Activated CD8-positive, alpha-beta T cell treated with anti-CD3 and anti-CD28 coated beads for 36 hours (primary cell): ENCODE measurements at places on chromosomes 6 and 20.

DNA sequence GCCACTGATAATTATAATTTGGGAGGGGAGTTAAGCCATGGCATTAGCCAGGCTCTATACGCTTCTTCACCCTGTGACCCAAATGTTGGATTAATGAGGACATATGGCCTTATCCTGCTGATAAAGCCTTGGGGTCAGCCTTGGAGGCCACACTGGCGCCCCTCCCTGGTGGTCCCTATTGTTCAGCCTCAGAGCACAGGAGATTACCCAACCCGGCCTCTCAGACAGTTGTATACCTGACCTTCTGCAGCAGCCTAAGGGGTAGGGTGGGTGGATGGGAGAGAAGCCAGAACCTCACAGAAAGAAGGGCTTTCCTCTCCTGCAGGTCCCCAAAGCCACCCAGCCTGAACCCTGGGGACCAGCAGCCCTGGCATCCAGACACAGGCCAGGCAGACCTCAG, 76.8 kb downstream of the LINC00237 start:
- peaks cover 17% of the 10 kb centered on the region for H3K27me3 ChIP-seq
- no peaks in the 10 kb centered on the region for H3K36me3 ChIP-seq
- H3K4me1 ChIP-seq = no peaks in the 10 kb centered on the region
- H3K27ac ChIP-seq = no peak overlapping the region

- DNase-seq = no peak
- no peak overlapping the region for H3K4me3 ChIP-seq
- H3K27ac ChIP-seq = no peak overlapping the region
- no peaks in the 10 kb centered on the region for H3K4me1 ChIP-seq
Observed at GRCh38 chr6:127131275-127131674, 12.8 kb downstream of the RSPO3 start.

DNA sequence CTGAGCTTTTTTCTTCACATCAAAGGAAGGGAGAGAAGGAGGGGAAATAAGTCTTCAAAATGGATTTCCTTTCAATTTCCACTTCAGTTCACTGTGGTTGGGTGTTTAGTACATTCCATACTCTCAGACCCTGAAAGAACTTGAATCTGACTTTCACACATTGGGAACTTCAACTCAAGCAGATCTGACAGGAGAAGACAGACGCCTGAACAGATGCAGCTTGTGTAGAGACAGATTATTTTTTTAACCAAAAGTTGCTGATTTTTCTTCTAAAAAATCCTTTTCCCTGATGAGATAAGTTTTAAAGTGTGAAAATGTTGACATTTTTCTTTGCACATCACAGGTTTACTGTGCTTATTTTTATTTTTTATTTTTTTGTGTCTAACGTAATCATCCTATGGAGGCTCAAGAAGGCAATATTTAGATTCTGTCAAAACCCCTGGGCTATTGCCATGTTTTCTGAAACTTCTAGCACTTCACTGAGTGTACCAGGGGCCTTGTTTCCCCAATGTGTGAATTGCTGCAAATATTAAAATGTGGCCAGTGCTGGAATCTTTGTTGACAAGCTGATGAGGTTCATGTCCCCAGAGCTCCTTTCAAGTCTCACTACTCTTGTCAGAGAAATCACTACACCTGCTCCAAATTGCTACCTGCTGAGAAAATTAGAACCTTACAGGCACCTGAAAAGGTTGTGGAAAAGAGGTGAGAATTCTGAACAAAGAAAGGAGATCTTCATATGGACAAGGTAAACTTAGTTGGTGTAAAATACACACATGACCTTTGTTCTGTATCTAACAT, 214.8 kb upstream of the BTBD3 start:
- no peak for DNase-seq
- H3K4me1 ChIP-seq = no peaks in the 10 kb centered on the region
- no peaks in the 10 kb centered on the region for H3K27me3 ChIP-seq

DNA sequence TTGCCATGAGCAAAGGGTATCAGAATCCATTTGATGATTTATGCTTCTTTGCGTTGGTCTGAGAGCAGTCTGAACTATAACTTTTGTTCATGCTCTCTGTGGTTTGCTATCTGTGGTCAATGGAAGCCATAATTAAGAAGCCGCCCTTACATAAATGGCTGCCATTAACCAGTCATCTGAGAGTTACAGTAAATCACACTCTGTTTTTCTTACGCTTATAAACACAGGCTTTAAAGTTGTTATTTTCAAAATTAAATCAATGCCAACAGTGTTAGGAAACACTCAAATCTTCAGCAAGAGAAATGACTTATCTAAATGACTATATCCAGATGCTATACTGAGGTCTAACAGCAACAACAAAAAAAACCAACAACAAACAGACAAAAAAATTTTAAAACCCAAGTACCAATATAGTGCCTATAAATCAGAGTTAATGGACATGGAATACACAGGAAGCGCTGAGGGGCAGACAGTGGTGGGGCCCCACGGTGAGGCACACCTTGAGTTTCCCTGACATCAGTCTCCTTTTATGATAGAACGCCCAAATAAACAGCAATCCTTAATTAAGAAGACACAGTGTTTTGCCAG, 108.0 kb upstream of the C6orf118 start:
- no peak overlapping the region for H3K27ac ChIP-seq
- H3K36me3 ChIP-seq = no peaks in the 10 kb centered on the region
- H3K27me3 ChIP-seq = no peaks in the 10 kb centered on the region
- no peaks in the 10 kb centered on the region for H3K4me1 ChIP-seq

DNA sequence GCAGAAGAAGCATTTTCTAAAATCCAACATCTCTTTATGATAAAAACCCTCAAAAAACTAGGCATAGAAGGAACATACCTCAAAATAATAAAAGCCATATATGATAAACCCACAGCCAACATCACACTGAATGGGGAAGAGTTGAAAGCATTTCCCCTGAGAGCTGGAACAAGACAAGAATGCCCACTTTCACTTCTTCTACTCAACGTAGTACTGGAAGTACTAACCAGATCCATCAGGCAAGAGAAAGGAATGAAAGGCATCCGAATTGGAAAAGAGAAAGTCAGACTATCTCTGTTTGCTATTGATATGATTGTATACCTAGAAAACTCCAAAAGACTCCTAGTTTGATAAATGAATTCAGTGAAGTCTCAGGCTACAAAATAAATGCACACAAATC, 7.9 kb upstream of the CDK19 start:
- H3K27me3 ChIP-seq = peaks cover 2% of the 10 kb centered on the region
- no peak overlapping the region for H3K27ac ChIP-seq
- no peaks in the 10 kb centered on the region for H3K36me3 ChIP-seq

- DNase-seq = peak; percentile 41
- H3K27me3 ChIP-seq = no peaks in the 10 kb centered on the region
- peak overlapping the region; percentile 85 for H3K27ac ChIP-seq
- peak overlapping the region; percentile 85 for H3K4me3 ChIP-seq
- H3K4me1 ChIP-seq = peaks cover 66% of the 10 kb centered on the region
- peaks cover 48% of the 10 kb centered on the region for H3K36me3 ChIP-seq
Observed at GRCh38 chr6:44255105-44255808, 2.1 kb downstream of the SLC35B2 start.

- no peak overlapping the region for H3K27ac ChIP-seq
- no peak for DNase-seq
- no peak overlapping the region for H3K4me3 ChIP-seq
- H3K4me1 ChIP-seq = no peaks in the 10 kb centered on the region
- H3K36me3 ChIP-seq = no peaks in the 10 kb centered on the region
Observed at GRCh38 chr6:2434116-2434515, 188.7 kb upstream of the GMDS start.

- H3K4me1 ChIP-seq = no peaks in the 10 kb centered on the region
- no peak overlapping the region for H3K4me3 ChIP-seq
- DNase-seq = no peak
- no peaks in the 10 kb centered on the region for H3K36me3 ChIP-seq
Observed at GRCh38 chr6:104227508-104227907, 632.2 kb downstream of the HACE1 start.

- no peaks in the 10 kb centered on the region for H3K27me3 ChIP-seq
- no peak overlapping the region for H3K4me3 ChIP-seq
- DNase-seq = no peak
- no peak overlapping the region for H3K27ac ChIP-seq
- H3K4me1 ChIP-seq = no peaks in the 10 kb centered on the region
Observed at GRCh38 chr6:43856005-43856765, 86.2 kb downstream of the VEGFA start.

GRCh38 chr6:12891595-12891994, 175.0 kb downstream of the PHACTR1 start:
- H3K4me1 ChIP-seq = no peaks in the 10 kb centered on the region
- DNase-seq = no peak
- H3K27me3 ChIP-seq = peaks cover 2% of the 10 kb centered on the region
- no peak overlapping the region for H3K27ac ChIP-seq
- H3K4me3 ChIP-seq = no peak overlapping the region

DNA sequence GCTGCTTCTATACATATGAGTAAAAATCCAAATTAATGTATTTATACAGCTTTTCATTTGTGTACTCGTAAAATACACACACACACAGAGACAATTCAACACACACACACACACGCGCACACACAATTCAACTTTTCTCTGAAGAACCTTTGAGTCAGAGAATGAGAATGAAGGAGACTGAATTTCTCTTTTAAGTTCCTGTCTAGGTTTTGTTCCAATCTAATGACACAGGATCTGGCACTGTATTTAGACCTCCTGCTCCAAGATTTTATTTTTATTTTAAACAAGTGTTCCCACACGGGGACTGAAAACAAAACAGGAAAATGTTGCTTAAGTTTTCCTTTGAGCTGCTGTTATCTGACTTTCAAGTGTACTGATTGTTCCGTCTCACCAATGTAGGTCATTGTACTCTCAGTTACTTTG, 250.8 kb downstream of the LAMA2 start:
- H3K4me1 ChIP-seq = no peaks in the 10 kb centered on the region
- peaks cover 4% of the 10 kb centered on the region for H3K27me3 ChIP-seq
- DNase-seq = no peak
- H3K36me3 ChIP-seq = no peaks in the 10 kb centered on the region
- H3K27ac ChIP-seq = no peak overlapping the region

DNA sequence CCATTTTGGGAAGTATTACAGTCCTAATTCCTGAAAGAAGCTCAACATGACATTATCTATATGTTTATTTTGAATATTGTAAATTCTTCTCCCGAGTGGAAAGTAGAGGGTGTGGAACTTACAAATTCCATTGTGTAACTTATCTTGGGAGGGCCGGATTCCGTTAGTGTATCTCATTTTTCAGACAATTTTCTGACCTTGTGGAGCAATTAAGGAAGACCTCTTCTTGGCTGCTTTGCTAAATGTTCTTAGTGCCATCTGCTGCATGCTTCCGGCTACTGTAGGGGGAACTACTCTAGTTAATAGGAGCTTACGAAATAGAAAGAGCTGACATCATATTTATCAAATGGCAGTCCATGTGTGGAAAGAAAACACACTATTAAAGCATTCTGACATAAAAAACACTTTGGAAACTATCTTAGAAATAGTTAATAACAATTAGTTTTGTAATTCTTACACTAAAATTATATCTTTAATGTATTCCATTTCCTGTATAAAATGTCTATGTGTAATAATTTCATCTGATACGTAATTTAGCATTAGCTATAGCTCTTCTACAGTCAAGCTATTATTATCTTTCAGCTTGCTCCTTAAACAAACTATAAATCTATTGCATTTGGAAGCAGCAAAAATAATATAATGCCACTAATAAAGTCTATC, 41.5 kb upstream of the KCNQ5 start:
- no peak overlapping the region for H3K27ac ChIP-seq
- peaks cover 2% of the 10 kb centered on the region for H3K4me1 ChIP-seq
- no peak overlapping the region for H3K4me3 ChIP-seq
- H3K27me3 ChIP-seq = peaks cover 5% of the 10 kb centered on the region
- DNase-seq = peak; percentile 27
- no peaks in the 10 kb centered on the region for H3K36me3 ChIP-seq

GRCh38 chr6:1825277-1825676, 215.6 kb downstream of the FOXC1 start:
- H3K27ac ChIP-seq = no peak overlapping the region
- no peak for DNase-seq
- no peaks in the 10 kb centered on the region for H3K4me1 ChIP-seq
- H3K4me3 ChIP-seq = no peak overlapping the region

DNA sequence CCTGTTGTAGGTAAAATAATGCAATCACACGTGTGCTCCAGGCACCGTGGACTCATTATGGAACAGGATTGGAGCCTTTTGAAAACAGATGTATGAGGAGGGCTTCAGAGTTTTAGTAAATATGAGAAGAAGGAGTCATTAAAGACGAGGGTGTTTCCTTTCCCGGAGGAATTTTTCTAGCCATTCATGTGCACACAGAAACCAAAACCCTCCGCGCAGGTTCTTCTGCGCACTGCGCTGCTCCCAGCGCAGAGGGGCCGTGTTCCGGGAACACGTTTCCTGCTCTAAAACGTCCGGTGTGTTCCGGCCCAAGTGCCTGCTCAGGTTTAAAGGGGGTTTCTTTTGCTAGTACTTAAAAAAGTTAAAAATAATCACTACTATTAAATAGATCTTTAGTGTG, 11.6 kb downstream of the GPR31 start:
- H3K27me3 ChIP-seq = peaks cover 5% of the 10 kb centered on the region
- no peaks in the 10 kb centered on the region for H3K36me3 ChIP-seq
- no peak overlapping the region for H3K27ac ChIP-seq
- no peak overlapping the region for H3K4me3 ChIP-seq
- no peak for DNase-seq

- H3K36me3 ChIP-seq = no peaks in the 10 kb centered on the region
- H3K27me3 ChIP-seq = peaks cover 1% of the 10 kb centered on the region
- no peak overlapping the region for H3K27ac ChIP-seq
- no peaks in the 10 kb centered on the region for H3K4me1 ChIP-seq
Observed at GRCh38 chr6:125116170-125116569, 37.4 kb upstream of the TPD52L1 start.

- DNase-seq = no peak
- no peak overlapping the region for H3K27ac ChIP-seq
- peaks cover 1% of the 10 kb centered on the region for H3K27me3 ChIP-seq
- no peak overlapping the region for H3K4me3 ChIP-seq
Observed at GRCh38 chr6:156348424-156348823, 428.8 kb upstream of the ARID1B start.

DNA sequence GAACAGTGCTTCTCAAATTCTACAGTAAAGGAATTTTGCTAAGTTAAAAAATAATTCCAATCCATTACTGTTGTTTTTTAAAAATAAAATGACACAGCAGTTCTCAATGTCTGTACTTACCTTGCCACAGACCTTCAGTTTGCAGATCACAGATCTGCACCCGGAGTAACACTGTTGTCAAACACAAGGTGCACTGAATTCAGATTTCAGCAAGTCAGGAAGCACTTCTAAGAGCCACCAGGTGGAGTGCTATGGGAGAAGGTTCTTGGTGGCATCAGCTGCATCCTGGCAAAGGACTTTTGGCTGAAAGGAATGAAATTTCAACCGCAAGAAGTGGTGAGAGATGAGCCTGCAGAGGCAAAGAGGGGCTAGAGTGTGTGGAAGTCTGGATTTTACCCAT, 17.4 kb downstream of the RSPH4A start:
- H3K27me3 ChIP-seq = no peaks in the 10 kb centered on the region
- DNase-seq = no peak
- peak overlapping the region; percentile 22 for H3K27ac ChIP-seq
- H3K4me1 ChIP-seq = no peaks in the 10 kb centered on the region

DNA sequence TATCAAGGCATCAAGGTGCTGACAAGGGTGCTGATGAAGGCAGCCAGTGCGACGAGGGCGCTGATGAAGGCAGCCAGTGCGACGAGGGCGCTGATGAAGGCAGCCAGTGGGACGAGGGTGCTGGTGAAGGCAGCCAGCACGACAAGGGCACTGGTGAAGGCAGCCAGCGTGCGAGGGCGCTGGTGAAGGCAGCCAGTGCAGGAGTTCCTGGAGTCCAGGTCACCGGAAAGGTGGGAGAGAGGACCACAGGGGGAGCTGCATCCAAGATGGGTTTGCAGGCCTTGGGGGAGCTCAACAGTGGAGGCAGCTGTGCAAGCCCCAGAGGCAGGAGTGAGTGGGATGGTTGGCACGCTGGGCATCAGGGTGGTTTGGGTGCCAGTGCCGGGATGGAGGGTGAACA, 176.3 kb downstream of the TBXT start:
- H3K27me3 ChIP-seq = peaks cover 38% of the 10 kb centered on the region
- no peak overlapping the region for H3K27ac ChIP-seq
- peaks cover 13% of the 10 kb centered on the region for H3K4me1 ChIP-seq
